ENCODE measurements at places on chromosomes 1 and 21.

GRCh38 chr1:178004926-178005391, 35.1 kb upstream of the SEC16B start:
- no peak for DNase-seq

DNA sequence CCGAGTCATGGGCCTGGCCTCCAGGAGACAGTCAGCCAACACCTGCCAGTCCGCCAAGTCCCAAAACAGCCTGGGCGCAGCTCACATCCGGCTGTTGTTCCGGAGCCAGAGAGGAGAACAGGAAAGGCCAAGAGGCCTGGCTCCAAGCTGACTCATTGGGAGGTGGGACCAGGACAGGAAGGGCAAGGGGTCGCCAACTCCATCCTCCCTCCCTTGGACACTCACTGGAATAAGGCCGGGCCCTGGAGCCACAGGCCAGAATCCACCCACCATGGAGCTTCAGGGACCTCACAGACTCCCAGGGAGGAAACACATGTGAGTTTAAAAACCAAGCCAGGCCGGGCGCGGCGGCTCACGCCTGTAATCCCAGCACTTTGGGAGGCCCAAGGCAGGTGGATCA, 25.1 kb upstream of the CLIC4 start:
- no peak for DNase-seq

DNA sequence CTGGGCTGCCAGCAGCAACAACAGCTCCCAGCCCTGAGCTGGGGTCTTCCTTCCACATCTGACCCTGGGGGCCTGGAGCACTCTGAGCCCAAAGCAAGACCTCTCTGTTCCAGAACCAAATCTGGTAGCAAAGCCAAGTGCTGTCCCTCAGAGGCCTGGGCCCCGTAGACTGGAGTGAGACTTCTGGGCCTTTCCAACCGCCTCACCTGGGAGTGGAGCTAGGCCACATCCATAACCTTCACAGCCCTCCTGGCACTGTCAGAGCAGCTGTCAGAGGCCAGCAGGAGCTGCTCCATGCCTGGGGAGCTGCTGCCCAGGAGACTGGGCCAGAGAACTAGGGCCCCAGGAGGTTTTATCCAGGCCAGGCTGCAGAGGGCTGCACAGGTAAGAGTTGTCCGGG, 15.4 kb upstream of the SLC5A9 start:
- no peak for DNase-seq

GRCh38 chr1:223363057-223363855, 720 bp downstream of the SUSD4 start:
- DNase-seq, result peak; percentile 59

DNA sequence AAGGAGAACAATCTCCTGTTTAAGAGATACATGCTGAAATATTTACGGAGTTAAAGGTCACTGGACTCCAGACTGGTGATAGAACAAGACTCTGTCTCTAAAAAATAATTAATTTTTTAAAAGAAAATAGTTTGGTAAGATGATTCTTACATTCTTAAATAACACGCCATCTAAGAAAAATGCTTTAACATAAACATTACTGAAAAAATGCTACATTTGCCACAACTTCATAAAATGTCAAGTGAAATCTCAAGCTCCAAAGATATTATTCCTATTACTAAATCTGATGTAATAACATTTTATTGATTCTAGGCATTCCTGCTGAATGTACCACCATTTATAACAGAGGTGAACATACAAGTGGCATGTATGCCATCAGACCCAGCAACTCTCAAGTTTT, 4.1 kb downstream of the ANGPTL3 start:
- DNase-seq, result no peak

DNA sequence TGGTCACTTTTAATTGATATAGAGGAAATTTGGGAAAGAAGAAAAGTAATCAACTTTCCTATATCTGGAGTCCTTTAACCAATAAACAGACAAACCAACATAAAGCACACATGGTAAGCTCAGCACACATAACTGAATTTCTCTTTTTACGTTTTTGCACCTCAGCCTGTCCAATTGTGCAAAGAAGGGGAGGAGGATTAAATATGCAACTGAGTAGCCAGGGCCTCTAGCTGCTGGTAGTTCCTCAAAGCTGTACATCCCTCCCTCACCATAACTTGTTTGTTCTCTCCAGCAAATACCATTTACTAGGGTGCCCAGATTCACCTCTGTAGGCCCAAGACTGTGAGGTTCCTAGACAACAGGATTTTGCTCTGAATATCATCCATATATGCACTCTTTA, 25.4 kb downstream of the ST6GALNAC5 start:
- no peak for DNase-seq

DNA sequence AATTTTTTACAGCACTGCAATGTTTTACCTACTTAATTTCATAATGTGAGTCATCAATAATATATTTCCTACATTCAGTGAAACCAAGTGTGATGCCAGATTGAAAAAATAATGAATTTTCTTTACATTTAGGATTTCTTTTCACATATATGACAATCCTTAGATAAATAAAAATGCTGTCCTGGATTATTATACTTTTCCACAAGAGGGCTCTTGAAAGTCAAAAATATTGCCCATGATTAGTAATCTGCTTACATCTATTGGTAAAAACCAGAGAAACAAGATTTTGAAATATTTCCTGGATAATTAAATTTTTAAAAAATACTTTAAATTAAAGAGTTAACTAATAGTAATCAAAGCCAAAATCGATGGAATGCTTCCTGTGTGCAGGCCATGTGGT, 86.8 kb upstream of the PLPPR4 start:
- no peak for DNase-seq

- no peak for DNase-seq
These were observed 7.3 kb upstream of the UAP1 start for GRCh38 chr1:162554258-162554657.

GRCh38 chr1:243848858-243849420, 1.1 kb downstream of the AKT3 start:
- peak; percentile 61 for DNase-seq

DNA sequence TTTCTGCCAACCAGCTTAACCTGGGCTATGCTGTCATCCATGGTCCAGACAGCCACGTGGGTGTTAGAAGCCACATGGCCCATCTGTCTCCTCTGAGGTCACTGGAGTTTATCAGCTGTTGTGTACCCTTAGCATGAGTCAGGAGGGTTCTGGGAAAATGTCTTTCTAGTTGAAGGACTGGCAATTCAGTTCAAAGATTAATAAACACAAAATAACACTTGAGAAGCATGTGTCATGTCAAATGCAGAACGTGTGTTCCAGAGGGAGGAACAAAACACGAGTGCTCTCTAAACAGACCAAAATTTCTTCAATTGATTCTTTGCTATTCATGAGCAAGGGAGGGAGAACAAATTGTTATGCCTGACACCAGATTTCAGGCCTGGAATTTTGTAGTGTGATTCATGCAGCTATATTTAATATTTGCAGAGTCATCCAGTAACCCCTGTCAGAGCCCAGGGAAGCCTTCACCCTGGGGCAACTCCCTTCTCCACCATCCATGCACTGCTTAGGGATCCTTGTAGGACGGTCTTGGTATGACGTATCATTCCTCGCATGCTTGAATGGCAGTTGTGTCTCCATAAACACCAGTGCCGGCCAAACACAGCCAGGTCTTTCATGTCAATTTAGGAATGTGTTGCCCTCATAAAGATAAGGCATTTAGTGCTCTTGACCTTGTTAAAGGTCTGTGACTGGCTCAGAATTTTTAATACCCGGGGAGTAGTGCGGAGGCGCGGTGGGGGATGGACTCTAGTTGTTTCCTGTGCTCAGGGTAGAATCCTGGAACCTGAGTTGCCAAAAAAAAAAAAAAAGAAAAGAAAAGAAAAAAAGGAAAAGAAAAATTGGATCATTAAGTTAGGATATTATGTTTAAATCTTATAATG, 27.7 kb upstream of the DYRK1A start:
- DNase-seq, result no peak

GRCh38 chr1:78536427-78536826, 45.7 kb downstream of the PTGFR start:
- DNase-seq, result no peak

- no peak for DNase-seq
These were observed 35.6 kb upstream of the GPR157 start for GRCh38 chr1:9164532-9164900.

DNA sequence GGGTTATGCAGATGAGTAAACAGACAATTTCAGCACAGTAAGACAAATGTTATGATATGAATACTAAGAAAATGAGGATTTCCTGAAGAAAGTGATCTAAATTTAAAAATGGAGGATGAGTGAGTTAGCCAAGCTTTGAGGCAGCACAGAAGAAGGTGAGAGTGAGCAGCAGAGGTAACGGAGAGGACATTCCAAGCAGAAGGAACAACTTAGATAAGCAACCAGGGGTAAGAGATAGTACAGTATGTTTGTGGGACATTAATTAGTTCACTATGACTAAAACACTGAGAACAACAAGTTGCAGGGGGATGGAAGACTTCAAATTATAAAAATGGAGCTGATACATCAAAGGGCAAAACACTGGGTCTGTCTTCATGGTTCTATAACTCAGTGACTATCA, 22.8 kb downstream of the PRPF38A start:
- DNase-seq, result no peak

- DNase-seq, result no peak
These were observed 16.7 kb downstream of the SHISA4 start for GRCh38 chr1:201905234-201905890.

GRCh38 chr1:183210681-183211080, 24.6 kb downstream of the LAMC2 start:
- DNase-seq, result no peak

- no peak for DNase-seq
These were observed 144.2 kb downstream of the KCNK2 start for GRCh38 chr1:215226757-215227156.

GRCh38 chr1:185398022-185398421, 81.0 kb upstream of the IVNS1ABP start:
- DNase-seq, result no peak

DNA sequence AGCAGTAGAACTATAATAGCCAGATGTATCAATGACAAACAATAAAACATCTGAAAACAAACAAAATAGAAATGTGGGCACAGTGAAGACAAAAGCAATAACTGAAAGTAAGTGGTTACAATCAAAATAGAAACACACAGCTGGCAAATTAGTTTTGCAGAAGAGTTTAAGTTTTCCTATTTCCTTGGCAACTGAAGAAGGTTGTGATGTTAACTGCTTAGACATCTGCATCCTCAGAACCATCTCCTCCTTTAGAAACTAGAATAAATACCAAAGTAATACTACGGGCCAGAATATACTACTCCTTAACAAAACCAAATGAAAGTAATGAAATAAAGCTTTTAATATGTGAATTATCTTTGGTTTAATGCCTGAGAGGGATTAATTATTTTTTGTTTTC, 605.5 kb downstream of the LTN1 start:
- no peak for DNase-seq

DNA sequence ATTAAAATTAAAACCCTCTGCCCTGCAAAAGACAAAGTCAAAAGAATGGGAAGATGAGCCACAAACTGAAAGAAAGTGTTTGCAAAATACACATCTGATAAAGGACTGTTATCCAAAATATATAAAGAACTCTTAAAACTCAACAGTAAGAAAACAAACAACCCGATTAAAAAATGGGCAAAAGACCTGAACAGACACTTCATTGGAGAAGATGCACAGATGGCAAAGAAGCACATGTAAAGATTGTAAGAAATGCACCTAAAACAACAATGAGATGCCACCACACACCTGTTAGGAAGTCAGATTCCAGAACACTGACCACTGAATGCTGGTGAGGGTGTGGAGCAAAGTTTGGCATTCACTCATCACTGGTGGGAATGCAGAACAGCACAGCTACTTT, 24.6 kb upstream of the POFUT2 start:
- no peak for DNase-seq

DNA sequence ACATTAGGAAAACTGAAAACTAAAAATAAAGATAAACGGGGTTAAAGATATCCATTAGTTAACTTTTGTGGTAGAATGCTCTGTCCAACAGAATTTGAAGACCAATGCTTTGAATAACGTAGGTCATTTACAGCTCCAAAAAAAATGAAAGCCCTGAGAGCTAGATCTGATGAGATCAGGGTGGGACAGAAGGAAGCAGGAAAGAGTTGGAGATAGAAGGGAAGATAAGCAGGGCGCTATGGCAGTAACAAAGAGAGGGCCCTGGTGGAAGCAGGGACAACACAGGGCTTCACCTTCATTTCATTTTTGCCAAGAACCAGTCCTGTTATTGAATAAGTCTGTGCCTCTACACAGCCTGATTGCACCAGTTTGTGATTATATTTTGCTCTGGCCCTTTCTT, 51.0 kb upstream of the RGS8 start:
- DNase-seq, result no peak

DNA sequence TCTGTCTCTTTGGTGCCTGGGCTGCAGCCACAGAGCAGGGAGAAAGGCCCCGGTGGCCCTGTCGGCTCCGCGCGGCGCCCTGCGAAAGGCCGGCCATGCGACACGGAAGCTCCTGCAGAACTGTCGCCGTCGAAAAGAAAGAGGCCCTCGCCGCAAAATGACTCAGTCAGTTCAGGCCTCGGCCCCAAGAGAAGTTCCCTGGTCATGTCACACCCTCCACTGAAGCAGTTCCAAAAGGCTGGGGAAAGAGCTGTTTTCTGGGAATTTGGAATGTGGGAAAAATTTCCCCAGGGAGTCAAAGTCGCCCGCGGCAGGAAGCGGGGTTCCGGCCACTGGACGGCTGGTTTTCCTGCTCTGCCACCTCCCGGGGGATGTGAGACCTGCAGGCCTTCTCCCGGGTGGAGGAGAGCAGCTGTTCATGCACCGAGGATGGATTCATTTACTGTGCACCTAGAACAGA, 115.8 kb upstream of the ZNF678 start:
- DNase-seq, result no peak

DNA sequence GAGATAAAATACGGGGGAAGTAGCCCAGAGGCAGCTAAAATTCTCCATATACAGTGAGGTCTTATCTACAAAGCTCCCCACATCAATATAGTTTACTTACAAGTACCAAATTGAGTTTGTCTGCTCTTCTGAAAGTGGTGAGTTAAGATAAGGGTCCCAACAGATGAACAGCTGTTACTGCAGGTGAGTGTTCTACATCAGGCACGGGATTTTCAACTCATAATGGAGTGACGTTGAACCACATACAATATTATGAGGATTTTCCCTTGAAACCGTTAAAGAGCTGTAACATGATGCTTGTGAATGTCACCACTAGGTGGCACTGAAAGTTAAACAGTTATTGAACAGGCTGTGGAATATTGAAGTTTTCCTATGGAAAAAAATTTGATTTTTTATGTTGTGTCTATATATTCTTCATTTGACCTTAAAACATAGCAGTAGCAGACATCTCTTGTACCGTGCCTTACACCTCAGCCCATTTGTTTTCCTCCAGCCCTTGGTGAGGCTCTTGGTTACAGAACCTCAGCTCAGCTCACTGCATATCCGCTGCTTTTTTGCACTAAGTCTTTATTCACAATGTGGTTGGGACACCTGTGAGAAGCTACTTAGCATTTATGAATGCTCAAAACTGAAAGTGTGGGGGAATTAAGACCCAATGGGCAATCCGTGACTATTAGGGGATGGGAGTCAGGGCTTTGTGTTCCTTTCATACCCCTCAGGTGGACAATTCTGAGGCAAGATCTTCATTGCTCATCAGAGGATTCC, 23.2 kb downstream of the CD1D start:
- DNase-seq, result peak; percentile 40

- no peak for DNase-seq
These were observed 17.9 kb upstream of the PWP2 start for GRCh38 chr21:44089001-44089911.

Data from NCI-H446 (cell line).